Myometrial cell (primary cell): ENCODE measurements at places on chromosomes 6 and 20. TPM values are rescaled to one million over a fixed set of nuclear protein-coding genes. Genes with fewer than 3 reads are reported as not detected.

Gene RAD21L1
- total RNA-seq: 0.18 and 0.29 TPM in 2 replicates

Gene SPATS1
- total RNA-seq: not detected in 2 replicates

Gene GRM1
- total RNA-seq: not detected in 2 replicates

Gene SPATA25
- total RNA-seq: not detected in 2 replicates

Gene FAM83C
- not detected in 2 replicates for total RNA-seq

Gene DYNLT2
- total RNA-seq: 0.35 and 1.7 TPM in 2 replicates

Gene FAM209B
- 3.7 TPM in 1 of 2 replicates, not detected in the other for total RNA-seq

Gene CENPQ
- total RNA-seq: 2.6 and 8.2 TPM in 2 replicates

Gene TUBB2B
- 8.0 and 11.0 TPM in 2 replicates for total RNA-seq

Gene RWDD1
- total RNA-seq: 26.5 and 42.0 TPM in 2 replicates

Gene SLPI
- total RNA-seq: not detected in 2 replicates

Gene HLA-DQA1
- total RNA-seq: not detected in 2 replicates

Gene RAMACL
- total RNA-seq: not detected in 2 replicates

Gene BPIFA1
- total RNA-seq: not detected in 2 replicates

Gene MYBL2
- total RNA-seq: 36.9 and 38.9 TPM in 2 replicates
